ENCODE measurements at places on chromosomes 2 and 18.

DNA sequence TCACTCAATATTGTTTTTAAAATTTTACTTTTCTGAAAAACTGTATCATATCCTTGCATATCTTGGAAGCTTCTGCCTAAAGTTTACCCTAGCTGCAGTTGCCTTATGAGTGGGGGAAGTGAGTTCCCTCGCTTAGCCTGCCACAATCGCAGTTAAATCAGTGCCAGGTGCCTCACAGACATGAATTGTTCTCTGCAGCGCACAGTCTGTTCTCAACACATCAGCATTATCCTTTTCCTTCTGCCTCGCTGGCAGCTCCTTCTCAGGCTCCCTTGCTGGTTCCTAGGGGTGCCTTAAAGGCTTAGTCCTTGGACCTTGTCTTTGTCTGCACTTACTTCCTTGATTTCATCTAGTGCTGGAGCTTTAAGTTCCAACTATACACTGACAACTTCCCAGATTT is 132.8 kb downstream of the TTC27 start:
- DNase-seq: no peak

- DNase-seq: no peak
Observed at GRCh38 chr18:4734903-4735302, 279.8 kb upstream of the DLGAP1 start.

- no peak for DNase-seq
Observed at GRCh38 chr2:126785236-126785635, 113.5 kb upstream of the TEX51 start.

- DNase-seq: no peak
Observed at GRCh38 chr2:99729104-99730025, 239.5 kb upstream of the REV1 start.

- no peak for DNase-seq
Observed at GRCh38 chr18:14767474-14767873, 19.5 kb downstream of the ANKRD30B start.

DNA sequence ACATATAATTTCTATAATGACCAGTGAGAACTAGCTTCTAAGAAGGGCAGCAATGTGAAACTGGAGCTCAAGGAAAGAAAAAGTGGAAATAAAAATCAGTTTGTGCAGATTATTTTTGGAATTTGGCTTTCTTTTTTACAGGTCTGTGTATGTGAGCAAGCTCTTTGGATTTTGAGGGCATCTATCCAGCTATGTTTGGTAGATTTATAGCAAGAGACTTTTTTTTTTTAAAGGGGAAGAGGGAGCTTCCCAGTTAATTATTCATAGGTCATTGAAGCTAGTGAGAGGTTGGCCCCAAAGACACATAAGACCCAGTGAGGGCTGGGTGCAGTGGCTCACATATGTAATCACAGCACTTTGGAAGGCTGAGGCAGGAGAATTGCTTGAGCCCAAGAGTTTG is 24.0 kb upstream of the COLEC12 start:
- DNase-seq: no peak

- DNase-seq: no peak
Observed at GRCh38 chr18:3872641-3873040, 422.7 kb downstream of the TGIF1 start.

DNA sequence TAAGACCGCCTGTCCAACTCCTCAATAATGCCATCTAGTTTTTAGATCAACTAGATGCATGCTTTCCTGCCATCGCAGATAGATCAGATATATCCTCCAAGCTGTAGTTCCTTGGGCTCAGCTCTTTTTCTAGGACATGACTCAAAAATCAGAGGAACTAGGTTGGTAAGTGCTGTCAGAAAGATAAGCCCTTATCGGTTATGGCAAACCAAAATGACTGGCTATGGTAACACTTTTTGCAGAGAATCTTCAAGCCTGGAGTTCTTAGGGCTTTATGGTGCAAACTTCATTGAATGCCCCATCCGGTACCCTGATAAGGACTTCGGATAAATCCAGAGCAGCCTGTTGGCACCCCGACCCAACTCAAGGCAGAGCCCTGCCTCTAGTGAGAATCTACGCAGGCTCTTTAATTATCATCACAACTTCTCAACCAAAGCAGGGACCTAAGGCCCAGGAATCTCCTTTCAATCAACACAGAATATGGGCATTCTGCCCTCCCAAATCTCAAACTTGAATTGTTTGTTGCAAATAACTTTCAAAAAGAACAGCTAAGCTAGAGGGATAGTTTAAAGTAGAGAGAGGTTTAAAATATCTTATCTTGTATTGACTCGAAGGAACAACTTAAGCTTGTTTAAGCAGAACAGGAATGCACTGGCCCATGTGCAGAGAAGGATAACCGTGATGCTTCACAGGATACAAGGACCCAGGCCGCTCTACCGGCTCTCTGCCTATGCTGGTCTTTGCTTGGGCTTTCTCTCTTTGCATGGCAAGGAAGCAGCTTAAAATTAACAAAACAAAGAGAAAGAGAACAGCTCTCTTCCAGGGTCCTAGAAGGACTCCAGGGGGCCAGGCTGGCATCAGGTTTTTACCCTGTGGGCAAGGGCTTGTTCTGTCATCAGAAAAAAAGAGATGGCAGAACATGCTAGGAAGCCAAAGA is 3.4 kb upstream of the CYP1B1 start:
- DNase-seq: no peak
